ENCODE measurements at places on chromosomes 11 and 22.

- no peak for DNase-seq
Measured at GRCh38 chr11:79439410-79439885, 1.4 kb downstream of the TENM4 start.

DNA sequence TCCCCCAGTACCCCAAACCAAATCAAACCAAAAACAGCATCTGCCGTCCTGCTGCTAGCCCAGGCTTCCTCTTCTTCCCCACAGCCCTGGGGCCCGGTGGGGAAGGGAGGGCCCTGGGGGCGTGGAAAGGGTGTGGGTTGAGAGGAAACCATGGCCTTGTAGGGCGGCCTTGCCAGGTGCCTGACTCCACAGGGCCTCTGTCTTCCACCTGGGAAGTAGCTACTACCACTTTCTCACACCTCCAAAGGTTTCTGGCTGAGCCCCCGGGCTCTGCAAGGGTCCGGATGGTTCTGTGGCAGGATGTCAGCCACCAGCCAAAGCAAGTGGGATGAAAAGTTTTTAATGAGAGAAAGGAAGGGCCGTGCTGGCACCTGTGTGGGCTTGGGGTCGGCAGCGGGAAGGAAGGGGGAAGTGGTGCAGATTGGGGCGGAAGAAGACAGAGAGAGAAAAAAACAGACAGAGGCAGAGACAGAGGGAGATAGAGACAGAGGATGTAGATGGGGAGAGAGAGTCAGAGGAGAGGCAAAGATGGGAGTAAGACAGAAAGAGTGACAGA lies 10.5 kb downstream of the TPST2 start:
- DNase-seq = peak; percentile 19

DNA sequence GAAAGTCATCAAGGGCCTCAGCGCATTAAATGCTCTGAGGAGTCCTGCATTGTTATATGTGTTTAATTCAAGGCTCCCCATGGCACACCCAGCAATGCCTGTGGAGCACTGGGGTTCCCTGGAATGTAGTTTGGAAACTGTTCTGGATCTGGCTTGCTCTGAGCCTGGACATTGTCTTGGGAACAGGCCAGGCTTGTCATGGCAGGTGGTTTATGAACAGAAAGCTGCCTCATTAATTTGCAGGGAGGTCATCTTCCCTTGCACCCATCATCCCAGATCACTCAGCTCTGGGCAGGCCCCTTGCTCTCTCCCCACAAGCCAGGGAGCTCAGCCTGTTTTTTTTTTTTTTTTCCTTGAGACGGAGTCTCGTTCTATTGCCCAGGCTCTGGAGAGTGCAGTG lies 32.9 kb downstream of the RPS6KA4 start:
- no peak for DNase-seq

GRCh38 chr11:83361831-83362230 lies 75.7 kb upstream of the CCDC90B start:
- DNase-seq = no peak

DNA sequence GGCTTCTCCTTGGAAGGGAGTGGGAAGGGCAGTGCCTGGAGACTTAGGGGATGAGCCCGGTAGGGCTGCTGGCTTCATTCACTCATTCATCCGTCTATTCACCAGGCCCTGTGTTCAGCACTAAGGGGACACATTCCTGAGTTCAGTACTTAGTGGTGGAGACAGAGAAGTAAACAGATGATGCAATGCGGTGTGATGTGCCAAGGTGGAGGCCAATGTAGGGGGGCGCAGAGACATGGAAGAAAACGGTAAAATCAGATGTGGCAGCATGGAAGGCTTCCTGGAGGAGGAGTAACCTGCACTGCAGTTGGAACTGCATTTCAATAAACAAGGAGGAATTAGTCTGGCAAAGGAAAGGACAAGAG lies 21.3 kb downstream of the GRIK4 start:
- no peak for DNase-seq

DNA sequence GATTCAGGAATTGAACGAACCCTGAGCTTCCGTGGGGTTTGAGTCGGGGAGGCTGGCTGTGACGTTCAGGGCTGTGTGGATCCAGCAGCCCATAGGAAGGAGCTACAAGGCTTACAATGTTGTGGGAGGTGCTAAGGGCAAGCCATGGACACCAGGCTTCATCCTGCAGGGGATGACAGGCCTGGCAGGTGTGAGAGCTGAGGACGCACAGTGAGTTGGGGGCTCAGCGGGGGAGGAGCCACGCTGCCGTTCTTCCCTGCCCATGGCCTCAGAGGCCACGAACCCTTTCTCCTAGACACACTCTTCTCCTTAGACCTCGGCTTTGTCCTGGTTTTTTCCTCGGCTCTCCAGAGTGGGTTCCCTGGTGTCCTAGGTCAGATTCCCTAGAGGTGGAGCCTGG lies 113.3 kb upstream of the SLC22A12 start:
- DNase-seq = no peak

GRCh38 chr22:25057013-25057881 lies 104.7 kb downstream of the KIAA1671 start:
- peak; percentile 53 for DNase-seq

DNA sequence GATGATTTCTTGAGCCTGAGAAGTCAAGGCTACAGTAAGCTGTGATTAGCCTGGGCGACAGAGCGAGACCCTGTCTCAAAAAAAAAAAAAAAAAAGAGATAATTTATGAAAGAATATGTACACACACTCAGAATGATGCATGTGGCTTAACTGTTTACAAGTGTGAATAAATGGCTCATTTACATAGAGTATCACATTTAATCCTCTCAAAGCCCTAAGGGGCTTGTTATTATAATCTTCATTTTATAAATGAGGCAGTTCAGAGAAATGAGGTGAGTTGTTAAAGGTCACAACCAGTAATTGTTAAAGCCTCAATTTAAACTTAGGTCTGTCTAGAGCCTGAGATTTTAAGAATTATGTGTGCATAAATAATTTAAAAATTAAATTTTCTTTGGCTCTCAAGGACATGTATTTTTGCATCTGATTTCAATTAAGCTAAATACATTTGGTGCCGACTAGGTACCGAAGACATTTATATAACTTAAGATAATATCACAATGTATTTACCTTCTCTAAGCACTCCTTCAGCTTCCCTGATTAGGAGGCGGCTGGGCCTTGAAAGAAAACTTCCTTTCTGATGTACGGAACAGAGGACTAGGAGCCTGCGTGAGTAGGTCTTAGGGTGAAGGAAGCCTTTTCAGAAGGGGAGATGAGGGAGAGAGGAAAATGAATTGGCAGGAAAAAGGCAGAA lies 28.5 kb upstream of the DDX6 start:
- no peak for DNase-seq

DNA sequence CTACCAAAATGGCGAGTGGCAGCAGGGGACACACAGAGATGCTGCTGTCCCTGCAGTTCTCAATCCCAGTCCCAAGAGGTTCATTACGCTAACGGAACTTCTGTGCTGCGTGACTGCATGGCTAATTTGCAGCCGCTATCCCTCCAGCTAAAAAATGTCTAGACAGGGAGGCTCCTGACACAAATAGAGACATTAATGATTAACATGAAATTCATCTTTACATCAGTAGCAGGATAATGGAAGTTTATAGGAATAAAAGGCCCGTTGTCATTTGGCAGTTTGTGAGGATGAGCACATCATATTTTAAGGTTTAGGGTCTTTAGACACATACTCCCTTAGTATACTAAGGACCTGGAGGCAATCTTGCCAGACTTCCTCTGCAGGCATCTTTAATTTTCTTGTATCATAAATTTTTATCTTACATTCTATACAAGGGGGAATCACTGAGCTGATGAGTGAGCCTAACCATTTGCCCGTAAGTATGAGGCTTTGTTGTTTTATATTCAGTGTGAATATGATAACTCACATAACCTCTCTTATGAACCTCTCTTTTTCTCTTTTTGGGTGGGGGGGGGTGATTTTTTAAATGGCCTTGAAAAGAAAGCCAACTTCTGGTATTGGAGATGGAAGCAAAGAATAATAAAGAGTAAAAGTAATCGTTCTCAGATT lies 99.8 kb upstream of the OR9G4 start:
- no peak for DNase-seq

- DNase-seq = no peak
Measured at GRCh38 chr11:35107861-35108260, 31.1 kb upstream of the CD44 start.

DNA sequence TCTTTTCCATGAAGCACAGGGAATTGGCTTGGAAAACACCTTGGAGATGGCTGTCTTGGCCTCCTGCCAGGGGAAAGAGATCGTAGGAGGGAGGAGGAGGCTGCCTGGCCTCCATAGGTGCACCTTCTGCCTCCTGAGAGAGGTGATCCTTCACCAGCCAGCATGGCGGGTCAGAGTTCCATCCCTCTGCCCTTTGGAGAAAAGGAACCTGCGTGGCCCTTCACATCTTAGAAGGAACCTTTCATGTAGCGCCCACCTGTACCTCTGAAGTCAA lies 58.2 kb upstream of the DRD2 start:
- no peak for DNase-seq

- DNase-seq = no peak
Measured at GRCh38 chr11:64607381-64607985, 16.5 kb downstream of the SLC22A12 start.

- no peak for DNase-seq
Measured at GRCh38 chr11:32829157-32829679, 509 bp upstream of the PRRG4 start.

GRCh38 chr22:26464312-26464711 lies 19.3 kb downstream of the HPS4 start:
- no peak for DNase-seq

DNA sequence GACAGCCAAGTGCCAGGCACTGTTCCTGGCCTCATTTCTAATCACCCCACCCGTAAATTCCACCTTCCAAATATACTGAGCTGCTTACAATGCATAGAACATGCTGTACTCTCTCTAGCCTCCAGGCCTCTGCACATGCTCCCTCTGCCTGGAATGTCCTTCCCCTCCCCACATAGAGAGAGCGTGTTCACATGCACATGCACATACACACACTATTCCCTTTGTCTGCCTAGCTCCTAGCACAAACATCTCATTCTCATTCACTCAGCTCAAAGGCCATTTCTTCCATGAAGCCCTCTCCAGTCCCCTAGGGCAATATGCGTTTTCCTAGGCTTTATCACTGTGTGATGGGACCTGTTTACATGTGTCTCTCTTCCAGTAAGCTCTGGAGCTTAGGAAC lies 144.6 kb downstream of the WT1 start:
- DNase-seq = no peak

DNA sequence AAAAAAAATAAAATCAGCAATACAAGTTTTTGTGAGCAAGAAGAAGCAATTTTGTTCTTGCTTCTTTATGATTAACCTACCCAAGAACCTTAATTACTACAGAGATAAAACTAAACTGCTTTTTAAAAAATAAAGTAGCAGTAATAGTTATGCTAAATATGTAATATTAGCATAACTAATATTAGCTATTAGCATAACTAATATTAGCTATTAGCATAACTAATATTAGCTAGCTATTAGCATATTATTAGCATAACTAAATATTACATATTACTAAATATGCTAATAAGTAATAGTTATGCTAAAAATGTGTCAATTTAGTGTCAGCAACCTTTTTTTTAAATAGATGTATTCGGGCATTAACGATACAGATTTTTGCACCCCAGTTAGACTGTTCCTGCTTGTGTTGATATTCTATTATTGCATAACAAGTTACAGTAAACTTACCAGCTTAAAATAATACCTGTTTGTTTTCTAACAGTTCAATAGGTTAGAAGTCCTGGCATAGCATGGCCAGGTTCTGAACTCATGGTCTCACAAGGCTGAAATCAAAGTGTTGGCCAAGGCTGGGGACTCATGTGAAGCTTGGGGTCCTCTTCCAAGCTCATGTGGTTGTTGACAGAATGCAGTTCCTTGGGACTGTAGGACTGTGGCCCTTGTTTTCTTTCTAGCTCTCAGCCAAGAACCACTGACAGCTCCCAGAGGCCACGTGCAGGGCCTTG lies 48.4 kb downstream of the PDHX start:
- DNase-seq = no peak

DNA sequence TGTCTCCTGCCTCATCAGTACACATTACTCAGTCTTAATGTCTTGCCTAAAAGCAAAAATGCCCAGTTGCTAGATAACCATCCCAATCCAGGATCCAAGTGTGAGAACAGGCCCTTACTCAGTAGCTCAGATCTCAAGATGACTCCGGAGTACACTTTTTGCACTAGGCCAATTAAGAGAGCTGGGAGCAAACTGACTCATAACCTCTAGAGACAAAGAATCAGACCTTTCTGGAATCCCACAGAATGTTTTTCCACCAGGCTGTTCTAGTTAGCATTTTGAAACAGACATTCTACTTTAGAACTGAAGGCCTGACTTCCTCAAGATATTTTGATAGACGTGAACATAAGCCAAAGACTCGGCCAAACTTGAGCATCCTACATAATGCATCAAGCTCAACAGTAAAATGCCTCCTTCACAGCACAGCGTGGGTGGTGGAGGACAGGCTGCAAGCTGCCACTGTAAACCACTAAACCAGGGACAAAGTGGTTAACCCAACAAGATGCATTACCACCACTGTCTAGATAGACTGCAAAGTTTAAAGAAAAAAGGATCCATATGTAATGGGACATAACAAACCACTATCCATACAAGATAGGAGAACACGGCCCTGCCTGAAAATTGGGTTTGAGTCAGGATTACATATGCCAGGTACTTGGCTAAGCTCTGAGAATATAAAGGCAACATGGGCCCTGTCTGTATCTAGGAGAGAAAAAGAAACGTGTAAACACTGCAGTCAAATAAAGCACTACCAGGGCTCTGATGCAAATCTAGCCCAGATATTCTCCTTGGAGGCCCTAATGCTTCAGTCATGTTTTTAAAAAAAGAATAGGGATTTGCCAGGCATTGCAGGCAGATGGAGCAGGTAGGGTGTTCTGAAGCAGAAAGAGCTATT lies 48.3 kb downstream of the MYH9 start:
- no peak for DNase-seq

DNA sequence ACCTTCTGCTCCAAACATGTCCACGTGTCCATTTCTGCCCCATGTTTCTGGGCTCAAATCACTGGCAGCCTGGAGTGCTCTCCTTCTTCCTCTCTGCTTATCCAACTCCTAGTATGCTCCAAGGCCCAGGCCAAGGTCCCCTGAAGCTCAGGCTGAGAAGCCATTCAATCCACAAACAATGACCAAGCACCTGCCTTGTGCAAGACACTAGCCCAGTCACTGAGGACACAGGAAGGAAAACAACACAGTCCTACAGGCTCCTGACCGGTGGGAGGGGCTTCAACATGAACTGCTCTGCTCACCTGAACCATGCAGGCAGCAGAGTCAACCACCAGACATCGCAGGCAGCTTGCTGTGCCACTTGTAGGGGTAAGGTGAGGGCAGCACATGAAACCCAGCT lies 93.6 kb downstream of the RPL27A start:
- DNase-seq = no peak

DNA sequence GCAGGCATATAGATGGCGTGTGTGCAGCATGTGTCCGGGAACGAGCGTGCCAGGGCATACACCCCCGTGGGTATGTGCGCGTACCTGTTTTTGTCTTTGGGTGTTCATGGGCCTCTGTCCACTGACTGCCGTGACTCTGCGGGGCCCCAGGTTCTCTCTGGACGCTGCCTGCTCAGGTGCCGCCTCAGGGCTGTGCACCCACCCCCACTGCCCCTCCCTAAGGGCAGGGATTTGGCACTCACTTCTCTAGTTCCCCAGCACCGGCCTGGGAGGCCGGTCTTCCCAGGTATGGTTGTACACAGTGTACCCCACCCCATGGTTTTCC lies 111.5 kb downstream of the ST3GAL4 start:
- no peak for DNase-seq

Data from activated gamma-delta T cell (primary cell).